ENCODE measurements at places on chromosomes 7 and 10.

DNA sequence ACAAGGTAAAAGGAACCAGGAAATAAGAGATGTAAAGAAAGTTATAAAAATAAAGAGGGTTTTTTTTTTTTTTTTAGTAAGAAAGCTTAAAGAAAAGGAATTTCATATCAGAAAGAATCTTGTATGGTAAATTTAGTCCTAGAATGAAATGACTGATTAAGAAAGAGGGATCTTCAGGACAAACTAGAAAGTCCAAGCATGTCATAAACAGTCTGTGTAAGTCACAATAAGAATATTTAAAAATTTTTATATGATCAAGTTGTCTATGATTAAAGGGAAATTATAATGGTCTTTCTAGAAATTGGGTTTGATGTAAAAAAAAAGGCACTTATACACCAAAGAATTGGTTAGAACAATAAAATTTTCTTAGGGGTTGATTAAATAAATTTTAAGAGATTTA is 289.5 kb downstream of the XPNPEP1 start:
- no peak for DNase-seq

- DNase-seq: no peak
These were observed 556.7 kb downstream of the TYW1 start for GRCh38 chr7:67553378-67553777.

DNA sequence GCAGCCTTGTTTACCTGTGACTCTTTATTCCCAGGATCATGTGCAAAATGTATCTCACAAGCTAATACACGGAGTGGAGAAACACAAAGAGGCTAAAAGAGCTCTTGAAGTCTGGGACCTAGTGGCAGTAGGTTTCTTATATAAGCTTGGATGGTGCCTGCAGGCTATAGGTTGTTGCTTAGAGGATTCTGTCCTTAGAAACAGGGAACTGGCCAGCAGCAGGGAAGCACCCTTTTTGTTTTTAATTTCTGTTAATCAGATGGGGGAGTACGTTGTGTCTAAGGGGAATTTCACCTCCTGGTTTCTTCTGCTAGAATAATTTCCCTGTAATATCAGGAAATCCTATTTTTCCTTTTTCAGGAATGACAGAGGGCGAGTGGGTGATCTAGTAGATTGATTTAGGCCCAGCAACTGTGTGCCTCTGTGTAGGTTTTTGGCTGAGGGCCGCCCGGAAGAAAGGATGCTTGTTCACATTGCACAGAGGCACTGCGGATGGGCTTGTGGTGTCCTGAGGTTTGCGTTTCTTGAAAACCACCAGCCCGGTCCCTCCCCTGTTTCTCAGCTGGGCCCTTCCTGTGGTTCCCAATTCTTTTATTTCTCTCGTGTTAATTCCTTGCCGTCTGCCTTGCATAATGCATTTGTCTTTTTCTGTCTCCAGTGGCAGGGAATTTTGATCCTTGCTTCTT is 158.0 kb downstream of the CAMK1D start:
- no peak for DNase-seq

DNA sequence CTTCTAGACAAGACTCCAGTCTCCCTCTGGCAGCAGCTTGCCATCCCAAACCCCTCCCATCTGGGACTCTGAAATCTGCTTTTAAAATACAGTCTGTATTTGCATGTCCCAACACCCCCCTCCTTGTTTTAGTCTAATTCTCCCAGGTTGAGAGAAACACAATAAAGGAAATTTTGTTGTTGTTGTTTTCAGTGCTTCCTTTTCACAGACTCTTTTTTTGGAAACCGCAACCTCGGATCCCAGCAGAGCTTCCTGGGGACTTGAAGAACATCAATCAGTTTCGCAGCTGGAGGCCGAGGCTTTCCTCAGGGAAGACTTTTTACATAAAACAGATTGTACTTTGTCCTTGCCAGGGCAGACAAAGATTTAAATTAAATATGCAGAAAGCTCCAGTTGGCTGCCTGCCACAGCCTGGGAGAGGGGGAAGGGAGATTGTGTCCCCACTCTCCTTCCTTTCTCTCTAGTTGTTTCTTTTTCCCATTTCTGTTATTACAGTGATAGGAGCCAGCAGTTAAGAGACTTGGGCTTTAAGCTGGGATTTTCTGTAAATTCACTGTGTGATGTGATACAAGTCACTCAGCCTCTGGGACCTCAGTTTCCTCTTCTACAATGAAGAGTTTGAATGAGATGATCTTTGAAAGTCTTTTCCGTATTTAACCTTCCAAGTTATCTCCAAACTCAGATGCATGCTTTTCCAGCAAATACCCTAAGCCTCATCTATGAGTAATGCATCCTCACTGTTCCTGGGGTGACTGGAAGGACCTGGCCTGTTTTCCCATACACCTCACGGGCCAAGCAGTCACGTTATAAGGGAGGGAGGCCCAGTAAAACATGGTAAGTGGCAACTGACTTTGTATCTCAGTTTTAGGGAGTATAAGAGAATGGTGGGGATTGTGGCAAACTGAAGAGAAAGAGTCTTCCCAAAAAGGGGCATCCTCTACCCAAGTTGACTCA is 192.3 kb downstream of the REEP3 start:
- DNase-seq: no peak
